ENCODE measurements at places on chromosomes 7 and 10.

DNA sequence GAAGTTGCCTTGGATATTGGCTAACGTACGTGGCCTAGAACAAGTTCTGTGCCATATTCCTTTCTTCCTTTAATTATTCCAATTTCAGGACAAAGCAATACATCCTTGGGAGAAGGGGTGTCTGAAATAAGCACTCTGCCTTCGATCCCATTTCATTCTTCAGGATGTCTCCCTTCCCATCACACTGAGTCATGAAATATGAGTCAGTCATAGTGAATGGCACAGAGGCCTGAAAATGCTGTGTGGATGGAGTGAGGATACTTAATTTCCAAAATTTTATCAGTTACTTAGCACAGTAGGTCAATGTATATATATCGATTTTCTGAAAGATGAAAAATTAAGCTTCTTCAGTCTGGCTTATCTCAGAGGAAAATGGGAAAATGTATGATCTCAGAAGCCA is 19.5 kb downstream of the EVX1 start:
- DNase-seq: no peak

- no peak for DNase-seq
Observed at GRCh38 chr10:73404690-73405089, 9.2 kb downstream of the ANXA7 start.

DNA sequence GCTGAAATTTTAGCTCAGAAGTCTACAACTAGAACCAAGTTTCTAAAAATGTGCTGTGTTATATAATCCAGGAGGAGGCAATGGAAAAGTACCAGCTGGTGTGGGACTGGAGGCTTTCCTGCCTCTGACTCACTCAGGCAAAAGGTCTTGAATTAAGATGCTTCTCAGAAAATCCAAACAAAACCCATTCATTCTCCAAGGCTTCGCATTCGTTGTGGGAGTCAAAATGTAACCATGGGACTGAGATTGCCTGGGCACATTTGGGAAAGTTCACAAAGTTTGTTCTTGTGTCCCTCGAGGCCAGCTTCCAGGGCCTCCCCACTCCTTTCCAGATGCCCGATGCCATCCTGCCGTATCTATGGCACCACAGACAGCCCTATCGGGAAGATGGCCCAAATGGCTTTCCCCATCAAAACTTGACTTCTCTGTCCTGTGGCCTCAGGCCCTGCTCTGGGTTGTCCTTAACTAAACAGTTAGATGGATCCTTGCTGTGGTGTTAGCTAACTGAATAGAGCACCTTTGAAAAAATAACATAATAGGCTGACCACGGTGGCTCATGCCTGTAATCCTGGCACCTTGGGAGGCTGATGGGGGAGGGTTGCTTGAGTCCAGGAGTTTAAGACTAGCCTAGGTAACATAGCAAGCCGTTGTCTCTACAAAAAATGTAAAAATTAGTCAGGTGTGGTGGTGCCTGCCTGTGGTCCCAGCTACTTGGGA is 180.5 kb downstream of the PFKFB3 start:
- no peak for DNase-seq

DNA sequence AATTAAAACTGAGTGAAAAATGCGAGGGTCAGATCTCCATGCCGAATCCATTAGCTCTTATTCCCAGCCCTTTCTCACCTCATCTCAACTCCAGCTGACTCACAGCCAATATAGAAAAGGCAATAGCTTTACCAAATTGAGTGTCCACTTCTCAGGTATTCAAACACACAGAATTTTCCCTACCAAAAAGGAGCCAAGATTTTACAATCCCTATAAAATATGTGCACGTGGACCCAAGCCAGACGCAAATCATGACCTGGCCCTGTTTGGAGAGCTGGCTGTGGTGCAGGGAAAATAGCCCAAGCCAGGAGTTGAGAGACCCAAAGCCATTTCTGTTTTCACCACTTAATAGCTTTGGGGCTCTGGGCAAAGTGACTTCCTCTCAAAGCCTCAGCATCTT is 379.7 kb upstream of the AUTS2 start:
- no peak for DNase-seq

- no peak for DNase-seq
Observed at GRCh38 chr10:1132584-1132983, 76.4 kb downstream of the WDR37 start.

GRCh38 chr10:118282670-118283069 is 59.5 kb downstream of the FAM204A start:
- no peak for DNase-seq

DNA sequence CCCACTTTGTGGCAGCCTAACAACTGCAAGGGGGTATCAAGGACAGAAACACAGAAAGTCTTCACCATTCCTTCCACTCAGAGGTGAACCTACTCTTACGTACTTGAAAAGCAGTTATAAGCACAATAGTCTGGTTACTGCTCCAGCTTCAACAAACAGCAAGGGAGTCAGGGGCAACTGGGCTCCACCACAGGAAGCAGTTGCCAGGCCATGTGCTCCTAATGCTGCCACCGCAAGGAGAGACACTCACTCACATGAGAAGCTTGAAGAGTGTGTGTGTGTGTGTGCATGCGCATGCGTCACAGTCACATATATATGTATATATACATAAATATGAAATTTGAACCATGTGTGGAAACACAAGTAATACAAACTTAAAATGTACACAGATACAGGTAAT is 65.5 kb downstream of the GRB10 start:
- no peak for DNase-seq
